ENCODE measurements at places on chromosomes 16 and 17.

- no peak for DNase-seq
Observed at GRCh38 chr17:40978575-40979151, 5.5 kb downstream of the KRT40 start.

- DNase-seq, result no peak
Observed at GRCh38 chr16:17511340-17511739, 40.6 kb upstream of the XYLT1 start.

DNA sequence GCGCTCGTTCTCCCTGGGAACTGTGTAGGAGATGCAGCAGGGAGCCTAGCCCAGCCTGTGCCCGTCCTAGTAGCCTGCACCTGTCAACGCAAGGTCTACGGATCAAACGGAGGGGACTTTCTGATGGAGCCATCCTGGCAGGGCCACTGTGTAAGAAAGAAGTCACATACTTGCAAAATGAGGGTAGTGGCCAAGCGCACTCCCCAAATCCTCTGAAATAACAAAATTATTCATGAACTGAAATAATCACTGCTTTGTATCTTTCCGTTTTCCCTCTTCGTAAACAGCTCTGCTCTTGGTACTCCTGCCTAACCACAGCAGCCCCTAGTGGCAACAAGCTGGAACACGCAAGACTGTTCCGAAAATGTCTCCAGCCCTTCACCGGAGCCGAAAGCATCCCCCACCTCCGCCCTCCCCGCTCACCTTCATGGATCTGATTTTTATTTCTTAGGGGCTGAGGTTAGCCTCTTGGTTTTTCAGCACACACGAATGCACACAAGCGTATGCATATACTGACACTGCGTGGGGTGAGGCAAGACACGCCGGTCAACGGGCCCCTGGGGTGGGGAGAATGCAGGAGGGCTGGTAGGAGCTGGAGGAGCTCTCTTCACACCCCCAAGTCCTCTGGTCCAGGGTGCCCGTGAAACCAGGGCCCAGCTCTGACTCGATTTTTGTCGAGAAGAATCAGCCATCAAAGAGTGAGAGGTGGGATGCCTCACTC is 100.8 kb downstream of the ABCC12 start:
- peak; percentile 17 for DNase-seq

DNA sequence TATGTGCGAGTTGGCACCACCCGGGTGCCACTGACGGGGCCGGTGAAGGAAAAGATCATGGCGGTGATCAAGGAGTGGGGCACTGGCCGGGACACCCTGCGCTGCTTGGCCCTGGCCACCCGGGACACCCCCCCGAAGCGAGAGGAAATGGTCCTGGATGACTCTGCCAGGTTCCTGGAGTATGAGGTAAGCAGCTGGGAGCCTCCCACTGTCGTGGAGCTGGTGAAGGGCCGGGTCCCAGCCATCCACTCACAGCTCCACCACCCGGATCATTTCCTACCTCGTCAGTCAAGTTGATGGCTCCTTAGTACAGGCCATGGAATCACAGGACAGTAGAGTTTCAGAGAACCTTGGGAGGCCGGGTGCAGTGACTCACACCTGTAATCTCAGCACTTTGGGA is 20.0 kb downstream of the ATP2A1 start:
- DNase-seq, result no peak

DNA sequence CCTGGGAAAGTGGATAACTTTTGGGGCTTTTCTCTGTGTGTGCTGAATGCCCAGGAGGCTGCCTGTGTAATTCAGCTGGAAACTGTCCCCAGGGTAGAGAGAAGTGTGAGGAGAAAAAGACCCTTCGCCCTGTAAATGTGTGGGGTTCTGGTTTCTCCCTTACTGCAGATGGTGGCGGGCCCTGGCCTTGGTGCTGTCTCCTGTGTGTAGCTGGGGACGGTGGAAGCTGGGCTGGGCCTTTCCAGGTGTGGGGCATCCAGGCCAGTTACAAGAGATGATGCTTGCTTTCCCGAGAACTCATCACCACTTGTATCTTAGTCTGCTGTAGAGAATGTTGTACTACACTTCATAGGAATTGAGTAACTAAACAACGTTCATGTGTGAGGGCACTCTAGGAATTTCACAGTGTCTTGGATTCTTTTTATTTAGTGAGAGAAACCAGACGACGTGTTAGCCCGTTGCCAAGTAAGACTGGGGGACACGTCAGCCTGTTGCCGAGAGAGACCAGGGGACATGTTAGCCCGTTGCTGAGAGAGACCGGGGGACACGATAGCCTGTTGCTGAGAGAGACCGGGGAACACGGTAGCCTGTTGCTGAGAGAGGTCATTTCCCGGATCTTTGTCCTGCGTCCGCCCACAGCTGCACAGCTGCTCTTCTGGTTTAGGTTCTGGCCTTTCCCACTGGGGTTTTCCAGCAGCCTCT is 43.1 kb downstream of the TBCD start:
- no peak for DNase-seq

DNA sequence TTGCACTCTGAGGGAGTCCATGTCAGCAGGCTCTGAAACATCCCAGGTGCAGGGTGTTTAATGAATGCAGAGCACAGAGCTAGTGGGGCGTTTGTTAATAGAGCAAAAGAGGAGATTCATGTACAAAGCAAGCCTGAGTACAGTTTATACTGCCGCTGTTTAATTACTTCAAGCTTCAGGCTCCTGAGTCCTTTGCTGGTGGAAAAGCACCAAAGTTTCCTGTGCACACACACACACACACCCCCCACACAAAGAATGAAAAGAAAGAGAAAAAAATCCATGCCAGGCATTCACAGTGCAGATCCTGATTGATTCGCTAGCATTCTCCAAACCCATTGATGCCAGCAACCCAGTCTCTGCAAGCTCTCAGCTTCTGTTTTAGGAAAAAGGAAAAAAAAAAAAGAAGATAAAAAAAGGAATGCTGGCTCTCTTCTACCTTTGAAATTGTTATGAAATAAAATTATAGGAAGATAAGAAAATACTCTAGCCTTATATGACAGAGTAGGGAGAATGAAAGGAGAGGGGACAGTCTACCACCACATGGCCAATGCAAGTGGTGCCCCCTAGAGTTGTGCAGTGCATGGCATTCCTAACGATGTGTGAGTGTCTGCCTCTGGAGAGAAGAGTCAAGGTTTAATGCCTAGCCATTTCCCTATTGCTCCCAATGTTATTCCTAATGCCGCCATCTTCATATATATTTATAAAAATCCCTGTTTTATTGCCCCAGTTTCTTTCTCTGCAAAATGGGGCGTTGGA is 216.5 kb downstream of the TMEM114 start:
- no peak for DNase-seq

DNA sequence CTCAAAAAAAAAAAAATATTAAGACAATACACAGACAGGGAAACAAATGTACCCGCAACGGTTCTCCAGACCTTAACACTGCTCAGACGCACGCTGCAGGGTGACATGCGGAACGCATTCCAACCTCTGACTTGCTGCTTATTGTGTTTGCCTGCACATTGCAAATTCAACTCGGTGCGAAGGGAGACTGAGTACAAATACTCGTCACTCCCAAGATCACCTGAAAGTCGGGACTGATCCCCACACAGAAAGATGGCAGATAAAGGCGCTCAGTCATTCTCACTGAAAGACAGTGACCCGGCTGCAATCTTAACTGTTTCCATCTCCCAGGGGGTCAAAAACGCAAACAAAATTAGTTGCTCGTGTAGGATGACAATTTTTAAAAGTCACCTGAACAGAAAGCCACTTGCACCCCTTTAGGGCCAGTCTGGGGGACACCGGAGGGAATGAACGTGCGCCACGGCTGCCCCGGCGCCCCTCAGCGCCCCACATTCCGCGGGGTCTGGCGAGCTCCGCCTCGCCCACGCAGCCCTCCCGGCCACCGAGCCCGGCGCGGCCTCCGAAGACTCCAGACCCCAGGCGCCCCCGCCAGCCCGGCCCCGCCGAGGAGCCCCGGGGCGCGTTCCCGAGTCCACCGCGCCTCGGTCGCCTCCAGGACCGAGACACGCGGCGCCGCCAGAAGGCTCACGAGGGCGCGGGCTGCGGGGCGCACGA is 589 bp downstream of the CLCN7 start:
- no peak for DNase-seq

- no peak for DNase-seq
Observed at GRCh38 chr17:8420041-8420934, 15.4 kb upstream of the NDEL1 start.

DNA sequence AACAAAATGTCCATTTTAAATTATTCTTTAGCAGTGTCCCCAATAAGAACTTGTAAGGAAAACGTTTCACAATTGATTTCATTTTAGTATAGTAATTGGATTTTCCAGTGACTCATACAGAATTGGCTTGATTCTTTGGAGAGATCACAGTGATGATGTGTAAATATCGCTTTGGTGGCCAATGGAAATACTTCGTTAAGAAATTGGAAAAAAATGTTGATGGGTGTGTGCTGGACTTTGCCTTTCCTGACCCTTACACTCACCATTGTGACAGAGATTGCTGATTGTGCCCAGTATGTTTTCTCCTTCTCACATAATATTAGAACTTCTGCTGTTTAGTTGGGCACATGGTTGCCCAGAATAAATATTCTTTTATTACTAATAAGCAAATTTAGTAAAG is 7.4 kb upstream of the EFCAB13 start:
- DNase-seq, result no peak

DNA sequence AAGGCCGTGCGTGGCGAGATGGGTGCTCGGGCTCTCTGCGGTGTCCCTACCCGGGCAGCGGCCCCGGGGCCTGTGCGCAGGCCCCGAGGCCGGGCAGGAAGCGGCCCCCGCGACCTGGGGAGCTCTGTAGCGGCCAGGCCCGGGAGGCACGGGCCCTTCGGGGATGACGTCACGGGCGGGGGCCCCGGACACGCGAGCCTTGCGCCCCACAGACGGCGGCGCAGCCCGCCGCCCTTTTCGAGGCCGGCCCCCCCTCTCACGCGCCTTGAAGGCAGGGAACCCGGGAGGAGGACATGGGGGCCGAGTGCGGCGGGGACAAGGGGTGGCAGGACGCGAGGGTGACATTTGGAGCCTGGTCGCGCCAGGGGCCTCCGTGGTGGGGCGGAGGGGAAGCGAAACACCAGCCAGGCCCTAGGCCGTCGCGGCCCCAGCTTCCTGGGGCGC is 1.1 kb downstream of the RAI1 start:
- DNase-seq, result no peak

GRCh38 chr16:83328936-83329335 is 478.8 kb upstream of the HSBP1 start:
- DNase-seq, result no peak

DNA sequence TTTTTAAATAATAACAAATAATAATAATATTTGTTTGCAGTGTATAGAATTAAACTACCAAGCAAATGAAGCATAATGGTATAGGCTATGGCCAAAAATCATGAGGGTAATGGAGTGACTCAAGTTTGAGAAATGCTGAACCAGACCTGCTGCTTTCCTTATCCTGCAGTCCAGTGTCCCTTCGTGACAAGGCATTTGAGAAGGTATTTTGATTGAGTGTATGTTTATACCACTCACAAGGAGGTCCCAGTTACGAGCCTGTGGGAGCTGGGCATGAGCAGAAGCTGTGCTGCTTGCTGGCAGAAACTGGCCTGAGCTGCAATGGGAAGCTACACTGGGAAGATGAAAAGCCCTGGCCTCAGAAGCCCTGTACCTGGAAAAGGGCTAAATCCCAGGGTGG is 50.3 kb downstream of the GNAO1 start:
- DNase-seq, result no peak

DNA sequence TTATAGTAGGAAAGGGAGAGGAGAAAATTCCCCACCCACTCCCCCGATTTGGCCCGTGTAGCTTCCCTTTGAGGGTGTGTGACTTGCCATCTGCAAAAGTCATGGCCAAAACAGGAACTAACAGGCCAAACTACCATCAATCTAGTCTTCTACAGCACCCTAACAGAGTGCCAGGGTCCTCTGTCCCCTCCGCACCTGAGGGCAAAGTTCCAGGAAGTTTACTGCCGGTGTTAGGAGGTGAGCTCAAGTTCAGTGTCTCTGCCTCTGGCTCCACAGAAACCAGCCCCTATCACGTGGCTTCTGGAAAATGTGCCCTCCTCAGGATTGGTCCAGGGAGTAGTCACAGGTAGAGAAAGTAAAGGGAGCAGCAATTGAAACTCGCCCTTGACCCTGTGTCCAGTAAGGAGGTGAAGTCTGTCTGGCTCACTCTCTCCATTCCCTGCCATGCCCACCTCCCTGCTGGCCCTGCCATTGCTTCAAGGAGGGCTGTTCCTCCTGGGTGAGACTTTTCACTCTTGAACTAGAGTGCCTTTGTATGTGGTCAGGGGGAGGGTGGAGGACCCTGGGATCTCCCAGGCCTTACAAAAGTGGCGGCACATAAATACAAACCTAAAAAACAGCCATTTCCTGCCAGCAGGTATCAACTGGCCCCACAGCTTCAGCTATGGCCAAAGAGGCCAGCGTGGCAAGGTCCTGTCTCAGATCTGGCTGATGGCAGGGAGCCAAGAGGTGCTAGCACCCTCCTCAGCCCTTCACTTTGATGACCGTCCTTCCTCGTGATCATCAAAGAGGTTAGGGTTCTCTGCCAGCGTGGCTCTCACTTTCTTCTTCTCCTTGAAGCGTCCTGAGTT is 5.3 kb downstream of the PRR15L start:
- no peak for DNase-seq

DNA sequence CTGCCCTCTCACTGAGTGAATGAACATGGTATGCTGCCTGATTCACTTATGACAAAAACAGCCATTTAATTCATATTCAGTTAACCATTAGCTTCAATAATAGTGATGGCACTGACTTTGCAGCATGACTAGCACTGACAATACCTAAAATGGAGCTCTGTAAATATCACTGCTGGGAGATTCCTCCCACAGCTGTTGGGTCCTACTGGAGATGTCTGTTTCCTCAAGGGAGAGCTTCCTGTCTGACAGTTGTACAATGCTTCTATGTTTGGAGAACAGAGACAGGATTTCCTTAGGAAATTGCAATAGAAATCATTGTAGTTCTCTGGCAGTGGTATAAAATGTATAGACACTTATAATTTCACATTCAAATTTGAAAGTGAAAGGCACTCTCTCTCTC is 695.9 kb upstream of the CDH8 start:
- no peak for DNase-seq

DNA sequence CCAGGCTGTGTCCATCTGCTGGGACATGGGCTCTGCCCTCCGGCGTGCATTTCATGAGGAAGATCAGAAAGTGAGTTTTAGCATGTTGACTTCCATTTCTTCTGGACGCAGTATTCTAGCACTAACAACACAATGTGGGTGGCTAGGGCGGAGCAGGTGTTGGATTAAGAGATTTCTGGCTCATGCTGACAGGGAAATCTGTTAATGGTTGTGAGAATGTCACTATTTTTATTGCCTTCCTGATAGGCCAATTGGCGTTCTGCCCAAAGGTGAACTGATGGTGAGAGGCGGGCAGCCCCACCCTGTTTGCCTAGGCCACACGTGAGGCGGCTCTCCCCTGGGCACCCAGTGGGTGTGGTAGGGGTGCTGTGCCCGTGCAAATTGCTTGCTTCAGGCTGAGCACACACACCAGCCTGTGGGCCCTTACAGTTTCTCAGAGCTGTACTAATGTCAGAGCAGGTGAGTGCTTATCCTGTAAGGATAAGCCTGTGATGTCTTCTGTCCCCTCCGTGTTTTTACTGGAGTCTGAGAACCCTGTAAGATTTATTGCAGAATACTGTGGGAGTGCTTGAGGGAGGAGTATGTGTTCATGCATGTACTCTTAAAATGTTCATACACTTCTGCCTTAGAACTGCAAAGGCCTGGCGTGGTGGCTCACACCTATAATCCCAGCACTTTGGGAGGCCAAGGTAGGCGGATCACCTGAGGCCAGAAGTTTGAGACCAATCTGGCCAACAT is 30.9 kb downstream of the PGS1 start:
- no peak for DNase-seq

Data from Jurkat, Clone E6-1 (cell line).